ENCODE measurements at places on chromosomes 12 and 14.

DNA sequence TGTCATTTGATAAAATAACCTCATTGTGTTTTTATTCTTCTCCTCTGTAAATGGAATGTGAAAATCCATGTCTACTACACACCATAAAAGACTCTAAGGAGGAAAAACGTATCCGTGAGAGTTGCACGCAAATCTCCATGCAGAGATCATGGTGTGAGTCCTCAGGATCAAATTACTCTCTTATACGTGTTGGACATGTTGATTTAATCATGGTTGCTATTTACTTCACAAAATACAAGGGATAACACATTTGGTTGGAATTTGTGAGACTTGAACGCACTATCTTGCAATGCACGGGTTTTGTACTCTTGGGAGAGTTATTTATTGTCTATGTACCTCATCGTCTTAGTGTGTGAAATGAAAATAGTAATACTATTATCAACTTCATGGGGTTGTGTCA lies 128.0 kb upstream of the RASSF8 start:
- DNase-seq = no peak

DNA sequence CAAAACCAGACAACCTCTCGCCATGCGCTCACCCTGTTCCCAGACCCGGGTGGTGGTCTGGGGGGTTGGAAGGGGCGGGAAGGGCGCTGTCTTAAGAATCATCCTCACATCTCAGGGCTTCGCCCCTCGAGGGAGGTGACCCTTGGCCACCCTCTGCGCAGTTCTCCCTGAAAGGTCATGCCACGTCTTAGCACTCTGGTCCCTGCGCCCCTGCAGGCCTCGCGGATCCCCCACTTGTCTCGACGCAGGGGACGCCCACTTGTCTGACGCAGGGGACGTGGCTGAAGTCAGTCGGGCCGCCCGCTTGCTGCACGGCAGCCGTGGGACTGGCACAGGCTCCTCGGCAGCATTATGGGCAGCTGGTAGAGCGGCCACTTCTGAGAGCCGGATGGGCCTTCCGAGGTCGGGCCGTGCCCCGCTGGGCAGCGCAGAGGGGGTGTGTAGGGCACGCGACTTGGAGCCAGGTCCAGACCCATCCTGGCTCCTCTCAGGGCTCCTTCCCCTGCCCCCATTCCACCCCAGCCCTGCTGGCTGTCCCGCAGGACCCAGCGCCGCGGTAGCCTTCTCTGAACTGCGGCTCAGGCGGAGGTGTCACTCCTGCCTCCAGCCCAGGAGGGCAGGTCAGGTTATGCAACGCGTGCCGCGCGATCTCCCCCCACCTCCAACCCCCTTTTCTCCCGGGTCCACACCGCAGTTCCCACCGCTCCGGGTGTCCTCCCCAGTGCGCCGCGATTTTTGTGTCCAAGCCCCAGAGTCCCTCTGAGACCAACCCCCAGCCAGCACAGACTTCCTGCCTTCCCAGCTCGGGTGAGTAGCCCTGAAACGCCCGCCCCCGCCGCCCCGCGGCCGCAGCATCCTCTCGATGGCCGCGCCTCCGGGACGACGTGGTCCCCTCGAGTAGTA lies 40.9 kb upstream of the CAPRIN2 start:
- peak; percentile 47 for DNase-seq

DNA sequence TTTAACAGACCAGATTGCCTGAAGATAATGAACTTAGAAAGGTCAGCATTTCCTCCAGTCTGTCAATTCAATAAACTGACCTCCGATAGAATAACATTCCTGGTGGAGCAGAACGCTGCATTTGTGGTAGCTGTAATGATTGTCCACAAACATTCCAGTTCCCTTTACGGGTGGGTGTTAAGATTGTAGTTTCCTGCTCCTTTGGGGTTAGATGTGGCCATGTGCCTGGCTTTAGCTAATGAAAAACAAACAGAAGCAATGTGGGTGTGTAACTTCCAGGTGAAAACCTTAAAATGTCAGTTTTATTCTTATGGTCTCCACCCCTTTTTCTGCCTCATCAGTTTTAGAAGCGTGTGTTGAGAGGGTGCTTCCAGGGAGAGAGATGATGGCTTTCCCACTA lies 217.3 kb upstream of the CRY1 start:
- DNase-seq = no peak

- DNase-seq = peak; percentile 83
Observed at GRCh38 chr14:74913986-74914573, 9.0 kb downstream of the RPS6KL1 start.

DNA sequence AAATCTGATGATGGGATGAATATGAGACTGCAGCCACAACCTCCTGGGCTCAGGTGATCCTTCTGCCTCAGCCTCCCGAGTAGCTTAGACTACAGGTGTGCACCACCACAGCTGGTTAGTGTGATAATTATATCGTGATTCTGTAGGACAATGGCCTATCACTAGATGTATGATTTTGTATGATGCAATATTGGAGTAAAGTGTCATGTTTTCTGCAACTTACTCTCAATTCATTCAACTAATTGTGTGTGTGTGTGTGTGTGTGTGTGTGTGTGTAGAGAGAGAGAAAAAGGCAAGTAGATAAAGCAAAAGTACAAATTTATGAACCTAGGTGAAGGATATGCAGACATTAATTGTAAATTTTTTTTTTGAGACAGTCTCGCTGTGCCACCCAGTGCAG lies 10.7 kb downstream of the RAD52 start:
- DNase-seq = no peak

GRCh38 chr14:102389246-102389645 lies 26.5 kb downstream of the TECPR2 start:
- no peak for DNase-seq

GRCh38 chr12:62098132-62098531 lies 162.1 kb upstream of the USP15 start:
- no peak for DNase-seq

Data from HuH-7.5 (cell line).